ENCODE measurements at places on chromosomes 13 and 19. TPM values are rescaled to one million over a fixed set of nuclear protein-coding genes. Genes with fewer than 3 reads are reported as not detected.

Gene BRME1
- total RNA-seq, result 2.9 TPM

Gene CYP4F12
- total RNA-seq, result not detected

Gene LMTK3
- total RNA-seq, result 0.67 TPM

Gene C19orf33
- 2.0 TPM for total RNA-seq

Gene DCT
- not detected for total RNA-seq

Gene EPSTI1
- 3.8 TPM for total RNA-seq

Gene SLC8A2
- 0.31 TPM for total RNA-seq

Gene TRAPPC5
- 94.3 TPM for total RNA-seq

DNA sequence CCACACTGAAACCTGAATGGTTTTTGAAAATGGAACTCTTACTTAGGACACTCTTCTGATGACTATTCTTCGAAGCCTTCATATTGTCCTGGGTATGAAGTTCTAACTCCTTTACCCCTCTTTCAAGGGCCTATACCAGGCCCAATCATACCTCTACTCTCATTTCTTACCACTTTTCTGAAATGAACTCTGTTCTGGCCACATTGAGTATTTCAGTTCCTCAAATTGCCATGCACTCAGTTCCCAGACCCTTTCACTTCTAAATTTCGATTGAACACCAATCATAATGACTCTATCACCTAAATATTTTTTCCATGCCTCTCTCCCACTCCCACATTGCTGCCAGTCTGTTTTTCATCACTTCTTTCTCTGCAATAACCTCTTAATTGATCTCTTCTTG lies 53.7 kb downstream of the LACC1 start:
- peaks cover 5% of the 10 kb centered on the region for H3K36me3 ChIP-seq
- H3K27me3 ChIP-seq, result no peaks in the 10 kb centered on the region
- no peak overlapping the region for H3K4me3 ChIP-seq
- no peak for DNase-seq
- H3K27ac ChIP-seq, result no peak overlapping the region

GRCh38 chr19:1060689-1061088 lies 6.3 kb upstream of the ARHGAP45 start:
- H3K4me1 ChIP-seq, result peaks cover 3% of the 10 kb centered on the region
- no peak for DNase-seq
- H3K4me3 ChIP-seq, result no peak overlapping the region
- H3K36me3 ChIP-seq, result no peaks in the 10 kb centered on the region

- H3K4me1 ChIP-seq, result peaks cover 76% of the 10 kb centered on the region
- peak overlapping the region; percentile 66 for H3K27ac ChIP-seq
- no peak for DNase-seq
- no peak overlapping the region for H3K4me3 ChIP-seq
These were observed 12.7 kb downstream of the STK24 start for GRCh38 chr13:98564204-98564603.

DNA sequence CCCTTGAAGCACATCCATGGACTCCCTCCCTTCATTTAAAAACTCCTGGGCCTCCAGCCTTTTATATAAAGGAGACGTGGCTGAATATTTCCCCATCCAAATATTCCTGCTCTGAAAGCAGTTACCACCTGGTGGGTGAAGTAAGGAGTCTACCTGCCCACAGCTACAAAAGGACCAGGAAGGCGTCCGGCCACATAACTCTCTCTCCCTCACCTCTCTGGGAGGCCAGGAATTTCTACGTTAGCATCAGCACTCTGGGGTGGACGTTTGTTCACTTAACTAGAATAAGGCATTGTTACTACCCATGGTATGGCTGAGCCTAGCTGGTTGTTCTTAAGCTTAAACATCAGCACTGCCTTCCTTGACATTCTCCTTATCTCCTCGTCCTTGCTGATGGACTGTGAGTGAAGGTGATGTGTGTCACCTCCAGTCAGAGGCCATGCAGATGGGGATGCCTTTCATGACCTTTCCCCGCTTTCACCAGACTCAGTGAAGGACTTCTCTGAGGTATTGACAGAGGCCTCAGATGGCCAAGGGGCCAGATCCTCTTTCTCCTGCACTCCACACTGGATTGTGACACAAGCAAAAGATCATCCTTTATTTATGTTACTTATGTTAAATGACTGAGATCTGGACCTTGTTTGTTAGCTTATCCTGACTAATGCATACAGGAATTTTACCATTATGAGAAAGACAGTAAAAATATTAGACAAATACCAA lies 22.2 kb upstream of the KPNA3 start:
- no peak overlapping the region for H3K4me3 ChIP-seq
- no peaks in the 10 kb centered on the region for H3K36me3 ChIP-seq
- no peak for DNase-seq

- H3K27ac ChIP-seq, result no peak overlapping the region
- no peak overlapping the region for H3K4me3 ChIP-seq
- H3K4me1 ChIP-seq, result no peaks in the 10 kb centered on the region
These were observed 40.0 kb upstream of the SIN3B start for GRCh38 chr19:16789238-16789637.

DNA sequence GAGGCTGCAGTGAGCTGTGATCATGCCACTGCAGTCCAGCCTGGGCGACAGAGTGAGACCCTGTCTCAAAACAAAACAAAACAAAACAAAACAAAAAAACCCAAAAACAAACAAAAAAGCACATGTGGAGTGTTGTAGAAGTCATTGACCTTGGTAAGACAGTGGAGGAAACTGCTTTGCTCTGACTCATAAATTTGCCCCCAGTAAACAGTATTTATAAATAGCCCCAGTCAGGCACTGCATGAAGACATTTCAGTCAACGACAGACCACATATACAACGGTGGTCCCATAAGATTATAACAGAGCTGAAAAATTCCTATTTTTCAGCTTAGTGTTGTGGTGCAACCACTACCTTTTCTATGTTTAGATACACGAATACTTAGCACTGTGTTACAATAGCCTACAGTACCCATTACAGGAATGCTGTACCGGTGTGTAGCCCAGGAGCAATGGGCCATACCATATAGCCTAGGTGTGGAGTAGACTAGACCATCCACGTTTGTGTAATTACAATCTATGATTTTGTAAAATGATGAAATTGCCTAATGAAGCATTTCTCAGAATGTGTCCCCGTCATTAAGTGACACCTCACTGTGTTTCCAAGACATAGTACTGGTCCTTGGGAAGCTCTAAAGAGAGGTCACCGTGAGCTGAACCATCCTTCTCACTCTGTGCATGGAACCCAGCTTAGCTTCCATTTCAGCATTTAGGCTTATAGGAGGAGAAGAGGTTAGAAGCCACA lies 1.1 kb downstream of the ARL11 start:
- H3K4me3 ChIP-seq, result no peak overlapping the region
- no peaks in the 10 kb centered on the region for H3K4me1 ChIP-seq
- no peaks in the 10 kb centered on the region for H3K27me3 ChIP-seq
- DNase-seq, result no peak
- no peak overlapping the region for H3K27ac ChIP-seq

DNA sequence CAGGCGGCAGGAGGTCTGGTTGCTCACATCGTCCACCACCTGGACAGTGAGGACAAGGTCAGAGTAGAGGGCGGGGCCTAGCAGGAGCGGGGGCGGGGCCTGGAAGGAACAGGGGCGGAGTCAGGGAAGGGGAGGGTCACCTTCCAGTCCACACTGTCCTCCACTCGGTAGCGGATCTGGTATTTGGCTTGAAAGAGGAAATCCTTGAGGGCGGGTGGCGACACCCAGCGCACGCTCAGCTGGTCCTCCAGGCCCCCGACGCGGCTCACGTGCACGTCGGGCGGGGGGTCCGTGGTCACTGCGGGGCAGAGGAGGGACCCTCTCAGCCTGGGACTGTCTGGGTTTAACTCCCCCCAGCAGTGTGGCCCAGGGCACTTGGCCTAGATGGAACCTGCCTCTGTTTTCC lies 8.2 kb downstream of the REX1BD start:
- no peaks in the 10 kb centered on the region for H3K27me3 ChIP-seq
- H3K4me1 ChIP-seq, result peaks cover 3% of the 10 kb centered on the region
- H3K36me3 ChIP-seq, result no peaks in the 10 kb centered on the region
- H3K27ac ChIP-seq, result no peak overlapping the region

DNA sequence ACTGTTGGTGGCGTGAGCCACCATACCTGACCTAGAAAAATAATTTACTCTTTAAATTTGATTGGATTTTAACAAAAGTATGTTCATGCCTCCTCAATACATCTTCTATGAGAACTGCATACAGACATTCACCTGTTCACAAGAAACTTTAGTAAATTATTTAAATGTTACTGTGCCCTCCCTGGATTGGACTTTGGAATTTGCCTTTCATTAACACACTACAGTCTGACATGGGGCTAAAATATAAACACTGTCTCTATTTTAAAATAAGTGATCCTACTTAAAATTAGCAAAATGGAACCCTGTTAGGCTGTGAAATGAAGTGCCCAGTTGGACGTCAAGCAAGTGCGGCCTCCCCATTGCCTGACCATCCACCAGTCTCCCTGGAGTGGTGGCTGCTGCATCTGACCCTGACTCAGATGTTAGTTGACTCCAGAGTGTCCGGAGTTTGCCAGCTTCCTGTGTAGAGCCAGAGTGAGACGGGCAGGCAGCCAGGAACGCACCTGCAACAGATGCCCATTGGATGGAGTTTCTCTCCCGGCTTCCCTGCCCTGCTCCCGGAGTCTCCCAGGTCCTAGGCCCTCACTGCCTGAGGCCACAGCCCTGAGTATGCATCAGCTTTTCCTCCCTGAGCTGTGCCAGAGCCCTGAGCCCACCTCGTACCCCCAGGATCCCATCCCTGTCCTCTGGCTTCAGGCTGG lies 45.9 kb upstream of the ATP11A start:
- peaks cover 30% of the 10 kb centered on the region for H3K27me3 ChIP-seq
- H3K4me3 ChIP-seq, result no peak overlapping the region
- no peaks in the 10 kb centered on the region for H3K36me3 ChIP-seq
- no peaks in the 10 kb centered on the region for H3K4me1 ChIP-seq
- peak; percentile 58 for DNase-seq
- H3K27ac ChIP-seq, result no peak overlapping the region

DNA sequence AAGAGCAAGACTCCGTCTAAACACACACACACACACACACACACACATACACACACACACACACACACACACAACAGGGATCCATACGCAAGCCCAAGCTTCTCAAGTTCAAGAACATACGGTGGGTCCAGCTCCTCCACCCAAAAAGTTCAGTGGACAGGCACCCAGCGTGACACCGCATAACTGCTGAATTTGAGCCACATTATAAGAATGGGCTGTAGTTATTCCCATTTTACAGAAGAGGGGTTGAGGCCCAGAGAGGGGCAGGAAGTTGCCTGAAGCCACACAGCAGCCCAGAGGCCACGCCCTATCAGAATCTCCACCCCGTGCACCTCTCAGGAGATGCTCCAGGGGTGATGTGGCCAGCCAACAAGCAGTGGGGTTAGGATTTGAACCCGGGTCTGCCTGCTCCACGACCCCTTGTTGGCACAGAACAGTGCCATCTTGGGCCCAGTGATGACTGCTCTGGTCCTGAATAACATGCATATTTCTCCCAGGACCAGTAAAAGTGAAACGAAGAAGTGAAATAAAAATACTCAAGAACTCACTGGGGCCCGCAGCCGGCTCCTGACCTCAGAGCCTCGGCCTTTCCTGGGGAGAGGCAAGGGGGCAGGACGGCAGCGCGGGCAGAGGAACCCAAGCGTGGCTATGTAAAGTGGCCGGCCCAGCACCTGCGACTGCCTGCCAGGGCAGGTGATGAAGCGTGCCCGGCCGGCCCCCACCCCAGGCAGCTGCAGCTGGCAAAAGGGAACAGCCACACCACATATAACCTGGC lies 61.9 kb downstream of the AP1M1 start:
- no peaks in the 10 kb centered on the region for H3K36me3 ChIP-seq
- peaks cover 10% of the 10 kb centered on the region for H3K27me3 ChIP-seq
- H3K4me3 ChIP-seq, result no peak overlapping the region
- DNase-seq, result no peak

- H3K27ac ChIP-seq, result no peak overlapping the region
- peaks cover 9% of the 10 kb centered on the region for H3K36me3 ChIP-seq
These were observed 6.6 kb downstream of the SIRT2 start for GRCh38 chr19:38892841-38893240.

DNA sequence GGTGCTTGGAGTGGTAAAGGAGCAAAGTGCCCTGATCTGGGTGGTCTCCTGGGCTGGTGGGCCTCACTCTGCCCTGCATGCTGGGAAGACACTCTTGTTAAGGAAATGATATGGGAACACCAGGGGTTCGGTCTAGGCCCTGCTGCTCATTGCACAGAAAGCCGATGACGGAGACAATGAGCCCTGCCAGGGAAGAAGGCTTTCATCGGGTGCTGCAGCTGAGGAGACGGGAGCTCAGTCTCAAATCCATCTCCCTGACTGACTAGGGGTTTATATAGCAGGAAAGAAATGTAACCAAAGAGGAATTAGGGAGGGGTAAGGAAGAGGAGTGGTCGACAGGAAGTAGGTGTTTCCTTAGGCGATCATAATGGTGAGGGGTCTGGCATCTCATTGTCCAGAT lies 253.4 kb downstream of the TEX29 start:
- H3K36me3 ChIP-seq, result peaks cover 4% of the 10 kb centered on the region
- H3K27ac ChIP-seq, result no peak overlapping the region
- no peaks in the 10 kb centered on the region for H3K27me3 ChIP-seq
- no peak for DNase-seq
- H3K4me1 ChIP-seq, result no peaks in the 10 kb centered on the region
- H3K4me3 ChIP-seq, result no peak overlapping the region

DNA sequence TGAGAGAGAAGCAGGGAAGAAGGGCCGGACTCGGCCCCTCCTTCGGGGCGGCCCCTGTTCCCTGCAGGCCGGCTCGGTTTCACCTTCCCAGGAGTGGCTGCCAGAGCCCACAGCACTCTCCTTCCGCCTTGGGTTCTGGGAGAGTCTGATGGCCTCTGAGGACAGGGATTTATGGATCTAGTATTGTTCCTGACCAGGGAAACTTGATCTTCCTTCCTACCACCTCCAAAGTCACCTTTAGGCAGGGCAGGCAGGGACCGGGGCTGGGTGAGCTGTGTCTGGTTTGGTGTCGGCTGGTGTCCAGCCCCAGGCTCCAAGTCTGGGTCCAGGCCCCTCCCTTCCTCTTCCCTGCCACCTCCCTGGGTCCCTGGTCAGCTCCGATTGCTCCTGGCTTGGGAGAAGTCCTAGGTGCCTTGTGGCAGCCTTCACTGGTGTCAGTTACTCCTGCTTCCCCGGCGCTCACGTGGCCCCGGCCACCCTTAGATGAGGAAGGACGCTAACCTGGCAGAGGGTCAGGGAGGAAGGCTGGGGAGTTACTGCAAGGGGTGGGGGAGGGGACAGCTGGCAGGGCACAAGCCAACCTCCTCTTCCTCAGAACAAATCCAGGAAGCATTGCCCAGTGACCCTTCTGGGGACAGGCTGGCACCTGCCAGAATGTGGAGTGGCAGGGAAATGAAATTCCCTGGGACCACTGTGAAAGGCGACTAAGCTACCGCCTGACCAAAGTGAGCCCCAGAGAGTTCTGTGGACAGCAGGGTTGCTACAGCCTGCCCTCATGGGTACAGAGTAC lies 18.8 kb downstream of the RFX1 start:
- peaks cover 4% of the 10 kb centered on the region for H3K36me3 ChIP-seq
- H3K27me3 ChIP-seq, result no peaks in the 10 kb centered on the region
- DNase-seq, result no peak
- H3K4me1 ChIP-seq, result peaks cover 14% of the 10 kb centered on the region
- peak overlapping the region; percentile 79 for H3K27ac ChIP-seq
